ENCODE measurements at places on chromosomes 2 and 18.

GRCh38 chr2:171410624-171411023, 23.2 kb downstream of the METTL8 start:
- no peak for DNase-seq

DNA sequence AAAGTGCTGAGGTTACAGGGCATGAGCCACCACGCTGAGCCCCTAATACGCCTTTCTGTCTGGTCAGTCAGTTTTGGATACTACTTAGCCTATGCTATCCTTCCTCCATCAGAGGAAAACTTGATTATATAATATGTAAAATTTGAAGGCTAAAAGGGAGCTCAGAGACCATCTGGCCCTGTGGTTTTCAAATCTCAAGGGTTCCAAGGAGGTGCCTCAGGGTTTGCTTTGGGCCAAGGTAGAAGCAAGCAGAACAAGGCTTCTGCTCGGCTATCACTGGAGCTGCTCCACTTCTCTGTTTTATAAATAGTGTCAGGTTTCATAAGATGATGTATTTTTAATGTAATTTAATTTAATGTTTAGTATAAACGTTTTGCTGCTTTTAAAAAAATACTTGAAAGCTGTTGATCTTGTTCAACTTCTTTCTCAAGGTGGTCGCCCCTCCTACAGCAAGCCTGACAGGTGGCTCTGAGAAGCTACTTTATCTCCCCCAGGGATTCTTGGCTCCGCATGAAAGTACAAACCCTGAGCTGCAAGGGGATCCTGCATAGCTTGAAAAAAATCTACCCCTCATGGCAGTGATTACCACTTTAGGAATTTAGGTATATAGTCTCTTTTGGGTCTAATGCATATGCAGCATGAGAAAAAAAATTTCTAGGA, 290.3 kb downstream of the CNTNAP5 start:
- DNase-seq = no peak

GRCh38 chr2:47636596-47637264, 146.2 kb upstream of the MSH6 start:
- DNase-seq = no peak

- DNase-seq = no peak
Measured at GRCh38 chr2:16638946-16639345, 26.7 kb downstream of the CYRIA start.

DNA sequence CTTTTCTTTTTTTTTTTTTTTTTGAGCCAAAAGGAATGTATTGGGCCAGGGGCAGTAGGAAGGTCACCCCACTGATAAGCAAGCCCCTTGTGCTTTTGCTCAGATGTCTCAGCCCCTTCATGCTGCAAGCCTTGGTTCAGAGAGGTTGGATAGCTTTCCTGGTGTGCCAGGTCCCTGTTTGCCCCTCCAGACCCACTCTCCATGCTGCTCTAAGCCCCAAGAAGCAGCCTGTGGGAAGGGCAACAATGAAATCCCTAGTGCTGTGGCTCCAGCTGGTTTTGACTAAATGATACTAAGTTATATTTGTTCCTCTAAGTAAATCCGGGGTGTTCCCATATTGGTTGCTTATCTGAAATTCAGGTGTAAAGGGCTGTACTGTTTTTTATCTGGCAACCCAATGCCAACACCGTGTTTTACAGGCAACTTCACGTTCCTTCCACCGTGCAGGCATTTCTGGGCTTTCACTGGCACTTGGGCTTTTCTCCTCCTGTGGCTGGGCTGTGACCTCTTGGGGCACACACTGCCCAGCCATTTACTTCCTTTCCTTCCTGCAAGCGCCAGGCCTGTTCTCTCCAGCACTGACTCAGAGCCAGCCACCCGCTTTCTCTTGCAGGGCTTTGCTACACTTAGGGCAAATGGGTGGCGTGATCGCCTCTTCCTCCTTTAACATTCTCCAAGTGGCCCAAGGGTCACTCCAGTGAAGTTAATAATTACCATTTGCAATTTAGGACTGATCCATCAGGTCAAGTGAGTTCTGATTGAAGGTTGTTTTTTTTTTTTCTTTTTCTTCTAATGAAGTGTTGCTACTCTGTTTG, 21.6 kb downstream of the MERTK start:
- no peak for DNase-seq

DNA sequence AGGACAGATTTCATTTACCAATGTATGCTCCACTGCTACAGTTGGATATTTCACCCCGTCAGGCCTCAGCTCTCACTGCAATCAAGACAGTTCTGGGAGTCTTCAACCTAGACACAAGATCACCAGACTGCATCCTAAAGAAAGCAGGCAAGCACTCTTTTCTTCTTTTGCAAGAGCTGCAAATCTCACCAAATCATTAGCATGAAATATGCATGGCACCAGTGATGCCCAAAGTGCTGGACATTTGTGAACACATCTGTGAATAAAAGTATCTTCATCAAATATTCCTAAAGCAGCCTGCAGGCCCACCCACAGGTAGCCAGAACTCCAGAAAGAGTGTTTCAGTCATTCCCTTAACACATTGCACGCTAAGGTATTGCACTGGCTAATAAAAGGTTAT, 87.5 kb downstream of the RBM43 start:
- no peak for DNase-seq

DNA sequence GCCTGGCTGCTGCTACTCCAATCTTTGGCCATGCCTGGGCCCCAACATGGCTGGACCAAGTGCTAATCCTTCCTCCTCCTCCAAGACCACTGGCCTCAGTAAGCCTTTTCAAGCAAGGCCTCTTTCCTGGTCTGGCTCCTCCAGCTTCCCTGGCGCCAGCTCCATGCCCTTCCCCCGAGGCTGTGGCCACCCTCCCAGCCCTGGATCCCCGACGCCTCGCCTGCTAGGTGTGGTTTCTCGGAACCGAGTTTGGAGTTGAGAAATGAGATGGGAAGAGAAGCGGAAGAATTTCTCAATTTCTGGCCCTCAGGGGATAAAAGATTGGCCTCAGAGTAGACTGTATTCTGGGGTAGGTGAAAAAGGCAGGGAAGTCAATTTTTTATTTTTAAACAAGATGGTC, 46.4 kb downstream of the ADCY3 start:
- no peak for DNase-seq

DNA sequence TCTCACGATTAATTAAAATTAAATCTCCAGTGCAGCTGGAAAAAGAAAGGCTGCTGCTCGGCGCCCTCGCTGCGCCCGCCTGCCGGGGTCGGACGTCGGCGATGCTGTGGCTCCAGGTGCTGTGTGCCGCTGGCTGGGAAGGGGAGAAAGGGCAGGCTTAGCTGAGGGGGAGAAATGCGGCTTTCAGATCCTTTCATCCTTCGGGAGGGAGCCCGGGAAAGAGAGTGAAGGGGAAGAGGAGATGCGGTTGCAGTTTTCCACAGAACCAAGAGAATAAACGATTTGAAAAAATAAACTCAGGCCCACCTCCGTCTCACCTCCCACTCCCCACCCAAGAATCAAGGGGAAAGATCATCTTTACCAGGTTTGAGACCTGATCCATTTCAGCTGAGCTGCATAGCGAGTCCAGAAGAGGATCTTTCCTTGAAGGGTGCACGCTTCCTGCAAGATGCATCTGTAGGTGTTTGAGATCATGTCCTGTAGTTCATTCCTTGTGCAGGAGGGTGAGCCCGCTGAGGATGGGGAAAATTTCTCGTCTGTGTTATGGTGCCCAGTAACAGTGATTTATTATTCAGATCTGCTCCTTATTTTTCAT, 495 bp downstream of the TMEM169 start:
- DNase-seq = peak; percentile 35

GRCh38 chr2:30766666-30767065, 40.6 kb downstream of the CAPN13 start:
- no peak for DNase-seq

Measured in A549 (cell line).